ENCODE measurements at places on chromosomes 16 and 17.

DNA sequence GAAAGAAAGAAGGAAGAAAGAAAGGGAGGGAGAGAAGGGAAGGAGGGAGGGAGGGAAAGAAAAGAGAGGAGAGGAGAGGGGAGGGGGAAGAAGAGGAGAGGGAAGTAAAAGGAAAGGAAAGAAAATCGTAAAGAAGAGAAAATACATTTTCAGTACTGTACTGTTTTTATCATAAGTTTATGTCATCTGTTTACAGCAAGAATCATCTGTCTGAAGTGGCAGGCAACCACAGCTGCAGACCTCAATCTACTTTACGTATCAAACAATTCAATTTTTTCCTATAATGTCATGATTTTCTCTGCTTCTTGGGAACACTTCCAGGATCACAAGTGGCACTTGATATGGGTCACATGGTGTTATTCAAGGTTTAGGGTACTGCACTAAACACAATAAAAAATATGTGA is 58.3 kb downstream of the USP32 start:
- DNase-seq: no peak

DNA sequence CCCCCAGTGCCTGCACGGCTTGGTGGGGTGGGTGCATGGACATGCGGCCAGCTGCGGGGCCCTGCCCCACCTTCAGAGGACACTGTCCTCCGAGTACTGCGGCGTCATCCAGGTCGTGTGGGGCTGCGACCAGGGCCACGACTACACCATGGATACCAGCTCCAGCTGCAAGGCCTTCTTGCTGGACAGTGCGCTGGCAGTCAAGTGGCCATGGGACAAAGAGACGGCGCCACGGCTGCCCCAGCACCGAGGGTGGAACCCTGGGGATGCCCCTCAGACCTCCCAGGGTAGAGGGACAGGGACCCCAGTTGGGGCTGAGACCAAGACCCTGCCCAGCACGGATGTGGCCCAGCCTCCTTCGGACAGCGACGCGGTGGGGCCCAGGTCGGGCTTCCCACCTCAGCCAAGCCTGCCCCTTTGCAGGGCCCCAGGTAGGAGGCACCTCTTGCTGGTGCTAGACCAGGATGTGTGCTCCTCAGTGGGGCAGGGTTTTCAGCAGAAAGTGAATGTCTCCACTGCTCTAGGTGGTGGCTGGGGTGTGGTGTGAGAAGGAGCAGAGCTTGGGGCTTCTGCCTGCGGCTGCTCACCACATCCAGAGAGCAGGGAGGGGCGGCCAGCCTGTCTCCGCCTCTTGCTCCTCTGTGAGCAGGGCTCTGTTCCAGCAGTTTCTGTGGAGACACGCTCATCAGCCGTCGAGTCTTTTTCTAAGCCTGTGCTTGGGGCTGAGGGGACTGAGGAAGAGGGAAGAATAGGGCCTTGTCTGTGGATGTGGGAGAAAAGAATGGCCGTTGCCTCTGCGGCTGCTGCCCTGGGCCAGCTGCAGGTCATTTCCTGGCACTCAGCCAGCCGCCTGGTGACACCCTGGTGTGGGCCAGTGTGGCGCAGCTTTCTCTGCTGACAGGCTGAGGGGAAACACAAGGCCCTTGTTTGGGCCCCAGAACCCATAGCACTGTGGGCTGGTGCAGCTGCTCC is 2.2 kb downstream of the ZNF276 start:
- no peak for DNase-seq

DNA sequence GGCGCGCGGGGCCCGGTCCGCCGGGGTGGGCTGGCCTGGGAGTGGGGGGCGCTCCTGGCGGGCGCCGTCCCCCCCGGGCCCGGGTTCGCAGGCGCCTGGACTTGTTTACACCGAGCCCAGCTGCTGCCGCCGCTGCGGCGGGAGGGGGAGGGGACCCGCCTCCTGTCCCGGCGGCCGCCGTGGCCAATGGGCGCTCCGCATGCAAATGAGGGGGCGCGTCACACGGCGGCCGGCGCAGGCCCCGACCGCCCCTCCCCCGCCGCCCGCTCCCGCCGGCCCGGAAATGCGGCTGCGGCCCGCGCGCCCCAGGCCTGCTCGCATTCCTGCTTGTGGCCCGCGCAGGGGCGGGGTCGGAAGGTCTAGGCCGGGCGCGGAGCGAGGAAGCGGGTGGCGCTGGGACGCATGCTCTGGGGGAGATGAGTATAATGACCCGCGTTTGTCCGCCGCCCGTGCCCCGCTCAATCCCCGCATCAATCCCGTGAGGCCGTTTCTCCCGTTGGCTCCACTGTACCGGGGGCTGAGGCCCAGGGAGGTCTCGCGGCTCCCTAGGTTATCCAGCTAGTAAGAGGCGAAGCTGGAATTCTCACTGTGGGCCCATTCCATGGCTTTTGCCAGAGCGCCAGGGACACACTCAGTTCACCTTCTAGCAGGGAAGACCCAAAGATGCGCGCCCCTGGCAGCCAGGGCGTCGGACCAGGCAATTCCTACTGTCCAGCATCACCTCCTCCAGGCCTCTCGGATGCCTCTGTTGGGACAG is at the start of gene YPEL3:
TSS of gene YPEL3 (minus strand) at position 109 of the 757 bp plus-strand sequence. CDS start 731 bp downstream, outside the sequence.
- no peak for DNase-seq

- DNase-seq: no peak
Measured at GRCh38 chr16:720990-721764, at the start of gene ANTKMT. ANTKMT (plus strand) TSS chr16:721146; CDS start chr16:721275, 129 bp downstream.

DNA sequence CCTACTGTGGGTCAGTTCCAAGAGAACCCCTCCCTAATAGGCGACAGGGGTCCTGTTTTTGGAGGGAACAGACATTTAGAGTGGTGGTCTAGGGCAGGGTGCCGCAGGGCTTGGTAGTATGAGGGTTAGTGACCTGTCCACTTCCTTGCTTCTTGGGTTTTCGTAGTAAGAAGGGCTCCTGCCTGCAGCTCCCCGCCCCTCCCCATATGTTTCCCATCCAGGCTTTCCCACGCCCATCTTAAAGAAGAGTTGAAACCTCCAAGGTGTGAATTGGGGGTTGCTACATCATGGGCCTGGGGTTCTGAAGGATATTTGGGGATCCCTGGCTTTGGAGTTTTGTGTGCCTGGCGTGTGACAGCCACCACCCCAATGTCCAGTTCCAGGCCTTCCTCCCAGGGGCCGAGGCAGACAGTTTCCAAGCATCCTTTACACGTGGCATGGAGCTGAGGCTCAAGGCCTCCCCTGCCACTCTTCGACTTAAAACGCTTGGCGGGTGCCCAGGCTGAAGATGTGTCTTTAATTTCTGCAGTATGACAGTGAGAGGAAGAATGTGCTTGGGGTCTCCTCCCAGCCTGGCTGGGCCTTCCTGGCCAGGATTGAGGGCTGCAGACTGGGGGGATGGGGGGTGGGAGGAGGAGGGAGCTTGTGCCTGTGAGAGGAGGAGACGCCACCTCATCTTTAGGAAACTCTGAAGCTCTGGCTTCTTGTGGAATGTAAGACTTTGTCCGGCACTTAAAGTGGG is 2.3 kb upstream of the COL1A1 start:
- DNase-seq: no peak

DNA sequence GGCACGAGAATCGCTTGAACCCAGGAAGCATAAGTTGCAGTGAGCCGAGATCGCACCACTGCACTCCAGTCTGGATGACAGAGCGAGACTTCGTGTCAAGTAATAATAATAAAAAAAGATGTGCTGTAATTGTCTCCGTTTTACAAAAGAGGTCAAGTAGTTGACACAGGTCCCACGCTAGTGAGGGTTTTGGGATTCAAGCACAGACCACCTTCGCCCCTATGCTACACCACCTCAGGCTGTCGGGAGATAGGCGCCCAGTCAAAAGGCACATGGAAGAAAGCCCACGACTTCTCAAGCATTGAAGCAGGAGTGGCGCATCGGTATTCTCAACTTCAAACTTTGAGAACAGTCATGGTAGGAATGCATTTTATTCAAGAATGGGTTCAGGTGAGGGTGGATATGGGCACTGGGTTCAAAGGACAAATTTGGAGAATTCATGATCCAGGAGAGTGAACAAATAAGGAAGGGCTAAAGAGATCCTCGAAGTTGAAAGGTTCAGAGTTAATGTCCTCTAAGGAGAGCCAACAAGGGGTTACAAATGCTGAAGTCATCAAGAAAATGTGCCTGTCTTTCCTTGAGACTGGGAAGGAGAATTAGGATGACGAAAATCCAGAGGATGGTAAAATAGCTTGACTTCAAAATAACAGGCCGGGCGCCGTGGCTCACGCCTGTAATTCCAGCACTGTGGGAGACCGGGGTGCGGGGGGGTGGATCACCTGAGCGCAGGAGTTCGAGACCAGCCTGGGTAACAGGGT is 1.4 kb upstream of the AMZ2 start:
- DNase-seq: no peak

GRCh38 chr16:77112746-77113145 is 78.2 kb upstream of the MON1B start:
- no peak for DNase-seq

GRCh38 chr16:1900452-1900774 is 17.8 kb downstream of the HS3ST6 start:
- DNase-seq: no peak

DNA sequence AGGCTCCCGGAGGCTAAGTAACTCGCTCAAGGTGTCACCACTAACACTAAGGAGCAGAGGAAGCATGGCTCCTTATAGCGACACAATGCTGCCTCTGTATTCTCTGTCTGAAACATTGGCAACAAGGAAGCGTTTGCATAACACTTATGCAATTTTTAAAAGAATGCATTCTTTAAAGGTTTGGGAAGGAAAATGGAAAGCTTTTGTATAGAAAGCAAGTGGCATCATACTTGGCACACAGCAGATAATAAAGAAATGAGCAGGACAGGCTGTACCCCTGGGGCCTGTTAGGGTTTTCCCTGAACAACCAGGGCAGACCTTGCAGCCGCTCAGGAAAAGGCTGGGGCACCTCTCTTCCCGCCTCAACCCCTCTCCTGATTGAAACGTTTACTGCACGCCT is 36.9 kb downstream of the PPL start:
- no peak for DNase-seq

DNA sequence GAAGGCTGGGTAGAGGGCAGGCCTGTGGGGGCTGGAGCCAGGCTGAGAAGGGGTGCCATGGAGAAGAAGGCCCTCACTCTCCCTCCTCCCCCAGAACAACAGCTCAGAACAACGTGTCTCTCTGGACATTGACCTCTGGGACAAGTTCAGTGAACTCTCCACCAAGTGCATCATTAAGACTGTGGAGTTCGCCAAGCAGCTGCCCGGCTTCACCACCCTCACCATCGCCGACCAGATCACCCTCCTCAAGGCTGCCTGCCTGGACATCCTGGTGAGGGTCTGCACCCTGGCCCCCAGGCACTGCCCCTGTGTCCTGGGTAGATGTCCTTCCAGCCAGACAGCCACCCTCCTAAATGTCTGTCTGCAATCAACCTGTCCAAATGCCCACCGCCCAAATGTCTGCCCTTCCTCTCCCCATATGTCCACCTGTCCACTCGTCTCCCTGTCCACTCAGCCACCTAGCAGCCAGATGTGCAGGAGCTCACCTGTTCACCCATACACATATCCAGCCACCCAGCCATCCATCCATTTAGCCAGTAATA is 12.2 kb downstream of the GJD3 start:
- DNase-seq: no peak

GRCh38 chr16:89722392-89723278 is 1.3 kb downstream of the ZNF276 start:
- no peak for DNase-seq

GRCh38 chr16:67148656-67149275 is 2.0 kb downstream of the B3GNT9 start:
- DNase-seq: no peak

GRCh38 chr16:71412270-71413160 is 29.3 kb downstream of the TLE7 start:
- DNase-seq: no peak

DNA sequence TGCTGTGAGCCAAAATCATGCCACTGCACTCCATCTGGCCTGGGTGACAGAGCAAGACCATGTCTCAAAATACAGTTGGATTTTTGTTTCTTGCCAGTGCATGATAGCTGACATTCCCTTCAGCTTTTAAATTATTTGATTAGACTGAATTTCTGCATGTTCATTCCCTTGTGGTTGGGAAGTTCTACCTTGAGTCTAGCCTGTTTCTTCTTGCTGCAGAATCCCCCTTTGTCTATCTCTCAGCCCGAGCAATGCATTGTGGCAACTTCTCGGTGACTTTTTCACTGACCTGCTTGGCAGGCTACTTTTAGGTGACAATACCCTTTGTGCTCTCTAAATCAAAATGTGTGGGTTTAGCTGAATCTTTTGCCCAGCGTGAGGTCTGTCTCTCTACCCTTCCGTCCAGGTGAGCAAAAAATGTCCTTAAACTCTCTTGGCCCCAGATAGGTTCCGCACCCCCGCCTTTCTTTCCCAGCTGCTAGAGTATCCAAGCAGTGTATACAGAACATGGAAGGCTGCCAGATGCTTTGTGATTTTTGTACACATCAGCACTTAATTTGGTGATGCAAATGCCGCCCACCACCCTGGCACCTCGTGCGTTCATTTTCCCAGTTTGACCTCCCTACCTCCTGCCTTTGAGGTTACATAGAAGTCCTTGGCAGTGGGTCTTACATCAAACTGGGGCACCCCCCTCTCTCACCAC is 130.2 kb downstream of the ABCC6 start:
- no peak for DNase-seq

GRCh38 chr17:45265821-45266220 is 3.9 kb upstream of the SPATA32 start:
- DNase-seq: no peak

- no peak for DNase-seq
Measured at GRCh38 chr16:49554681-49555080, 181.1 kb downstream of the C16orf78 start.

GRCh38 chr17:9982159-9982558 is 77.1 kb upstream of the RCVRN start:
- no peak for DNase-seq

GRCh38 chr17:43721537-43722268 is 36.9 kb downstream of the SOST start:
- no peak for DNase-seq

DNA sequence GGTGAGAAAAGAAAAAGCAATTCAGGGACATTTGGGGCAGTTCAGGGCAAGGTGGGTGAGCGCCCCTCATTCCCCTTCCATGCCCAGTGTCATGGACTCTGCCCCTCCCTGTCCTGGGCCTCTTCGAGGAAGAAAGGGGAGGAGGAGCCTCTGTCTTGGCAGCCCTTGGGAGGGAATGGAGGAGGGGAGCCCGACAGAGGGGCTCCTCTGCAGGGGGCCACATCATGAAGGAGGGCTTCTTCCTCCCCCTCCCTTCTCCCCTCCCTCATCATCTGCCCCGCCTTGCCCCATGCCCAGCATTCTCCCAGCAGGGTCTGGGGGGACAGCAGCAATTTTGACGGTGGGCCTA is 33.2 kb upstream of the TAC4 start:
- DNase-seq: no peak
